Activated naive CD4-positive, alpha-beta T cell treated with anti-CD3 and anti-CD28 coated beads for 36 hours (primary cell): ENCODE measurements at places on chromosomes 7 and 10.

DNA sequence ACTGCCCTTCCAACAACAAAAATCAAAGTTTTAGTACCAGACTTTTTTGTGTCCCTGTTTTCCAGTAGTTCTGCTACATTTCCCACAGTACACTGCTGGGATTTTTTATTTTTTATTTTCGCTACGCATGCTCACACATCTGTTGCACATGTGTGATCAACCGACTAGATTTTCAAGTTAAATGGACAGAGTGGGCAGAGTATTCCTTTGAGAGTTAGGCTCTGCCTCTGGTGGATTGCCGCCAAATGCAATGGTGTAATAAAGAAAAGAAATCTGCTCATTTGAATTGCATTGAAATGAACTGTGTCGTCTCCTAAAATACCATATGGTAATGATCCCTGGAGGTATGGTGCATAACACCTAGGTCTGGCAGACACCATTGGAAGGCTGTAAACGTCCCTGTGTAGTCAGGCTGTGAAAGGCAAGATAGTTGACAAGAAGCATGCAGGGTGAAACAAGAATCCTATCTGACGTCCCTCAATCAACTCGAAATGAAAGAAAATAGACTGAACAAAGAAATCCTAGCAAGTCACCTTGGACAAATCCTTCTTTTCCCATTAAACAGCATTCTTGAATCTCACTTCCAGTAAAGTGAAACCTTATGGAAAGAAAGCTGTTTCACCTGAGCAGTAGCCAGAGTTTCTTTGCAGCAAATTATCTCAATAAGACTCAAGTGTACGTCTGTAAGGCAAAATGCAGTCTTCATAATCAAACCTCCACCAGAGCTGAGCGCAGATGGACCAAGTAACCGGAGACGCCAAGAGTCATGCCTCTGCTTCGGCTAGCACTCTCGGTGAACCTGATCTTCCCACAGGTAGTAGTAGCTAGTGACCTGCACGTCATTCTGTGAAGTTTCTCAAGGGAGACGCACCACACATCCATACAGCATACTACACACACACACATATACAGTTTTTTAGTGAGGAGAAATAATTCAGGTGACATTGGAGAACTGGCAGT, 357.3 kb downstream of the CRPPA start:
- no peak for DNase-seq

DNA sequence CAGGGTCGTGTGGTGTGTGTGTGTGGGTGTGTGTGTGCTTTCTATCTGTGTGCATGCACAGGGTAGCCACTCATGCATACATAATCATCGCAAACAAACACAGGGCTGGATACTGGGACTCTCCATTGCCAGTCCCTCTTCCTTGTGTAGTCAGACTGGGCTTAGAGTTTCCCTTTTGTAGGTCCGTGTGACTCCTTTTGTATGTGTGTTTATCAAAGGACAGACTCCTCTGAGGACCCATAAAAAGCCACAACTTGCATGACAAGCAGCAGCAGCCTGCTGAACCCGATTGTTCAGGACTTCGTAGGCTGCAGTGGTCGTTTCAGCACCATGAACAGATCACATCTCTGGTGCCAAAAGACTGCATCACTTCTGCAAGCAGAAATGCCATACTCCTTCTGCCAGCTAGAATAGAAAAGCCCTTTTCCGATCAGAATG, 895 bp downstream of the VSTM2A start:
- DNase-seq = no peak

GRCh38 chr7:156022483-156023459, 210.5 kb upstream of the SHH start:
- no peak for DNase-seq

DNA sequence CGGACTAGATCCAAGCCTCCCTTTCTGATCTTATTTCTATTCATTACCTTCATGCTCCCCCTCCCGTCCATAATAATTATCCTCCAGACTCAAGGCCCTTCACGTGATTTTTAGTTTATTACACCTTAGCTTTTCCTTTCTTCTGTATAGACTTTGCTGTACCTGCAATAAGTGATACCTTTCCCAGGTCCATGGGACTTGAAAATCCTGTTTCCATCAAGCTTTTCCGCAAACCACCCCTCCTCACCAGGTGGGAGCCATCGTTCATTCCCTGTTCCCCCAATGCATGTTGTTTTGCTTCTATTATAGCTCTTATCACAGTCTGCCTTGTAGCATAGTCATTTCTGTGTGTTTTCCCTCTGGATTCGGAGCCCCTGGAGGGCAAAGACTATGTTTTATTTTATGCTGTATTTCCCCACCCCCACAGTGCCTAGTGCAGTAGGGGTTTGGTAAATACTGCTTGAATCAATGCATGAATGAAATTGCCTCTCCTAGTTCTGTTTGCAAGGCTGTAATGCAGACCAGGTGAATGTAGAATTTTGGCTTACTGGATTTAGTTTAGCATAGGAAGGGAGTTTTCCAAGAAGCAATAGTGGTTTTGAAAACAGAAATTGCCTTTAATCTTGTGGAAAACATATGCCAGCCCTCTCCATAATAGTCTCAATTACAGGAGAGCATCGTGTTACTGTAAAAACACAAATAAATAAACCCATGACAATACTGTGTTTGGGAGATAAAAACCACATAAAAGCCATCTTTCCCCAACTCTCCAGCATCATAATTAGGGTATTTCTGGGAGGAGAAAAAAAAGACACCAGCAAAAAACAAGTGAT, 213.4 kb downstream of the AUTS2 start:
- DNase-seq = no peak

- no peak for DNase-seq
Observed at GRCh38 chr10:28619455-28619854, 57.9 kb upstream of the BAMBI start.

DNA sequence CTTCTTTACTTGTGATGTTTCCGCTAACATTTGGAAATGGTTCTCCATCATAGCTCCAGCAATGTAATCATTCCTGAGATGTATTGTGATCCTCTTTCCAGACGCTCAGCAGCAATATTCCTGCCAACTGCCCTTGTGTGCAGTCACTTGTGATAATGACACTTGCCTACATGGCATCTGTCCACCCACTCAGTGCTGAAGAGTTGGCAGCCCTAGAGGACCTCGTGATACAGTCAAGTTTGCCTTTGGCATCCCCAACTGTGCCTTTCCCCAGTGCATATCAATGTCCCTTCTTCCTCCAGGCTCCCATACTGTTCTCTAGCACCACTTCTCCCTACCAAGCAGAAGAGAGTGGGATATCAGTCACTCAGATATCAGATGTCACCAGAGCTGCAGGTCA, 64.9 kb downstream of the MYOF start:
- no peak for DNase-seq

DNA sequence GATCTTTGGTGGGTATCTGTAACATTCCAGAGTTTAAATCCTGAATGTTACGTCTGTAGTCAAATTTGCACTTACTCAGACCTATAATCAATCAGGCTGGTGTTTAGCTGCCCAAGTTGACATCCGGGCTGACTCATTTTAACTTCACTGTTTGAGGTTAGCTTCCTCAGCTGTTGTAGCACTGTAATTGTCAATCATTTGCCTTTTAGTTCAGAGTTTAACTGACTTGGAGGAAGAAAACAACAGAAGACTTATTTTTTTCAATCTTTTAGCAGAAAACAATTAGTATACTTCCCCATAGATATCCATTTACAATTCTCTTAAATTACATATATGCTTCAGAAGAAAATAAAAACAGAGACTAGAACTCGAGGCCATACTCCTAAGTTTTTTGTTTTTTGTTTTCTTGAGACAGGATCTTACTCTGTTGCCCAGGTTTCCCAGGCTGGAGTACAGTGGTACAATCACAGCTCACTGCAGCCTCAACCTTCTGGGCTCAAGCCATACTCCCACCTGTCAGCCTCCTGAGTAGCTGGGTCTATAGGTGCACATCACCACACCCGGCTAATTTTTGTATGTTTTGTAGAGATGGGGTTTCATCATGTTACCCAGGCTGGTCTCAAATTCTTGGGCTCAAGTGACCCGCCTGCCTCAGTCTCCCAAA, 38.5 kb upstream of the LRRC17 start:
- DNase-seq = peak; percentile 48

DNA sequence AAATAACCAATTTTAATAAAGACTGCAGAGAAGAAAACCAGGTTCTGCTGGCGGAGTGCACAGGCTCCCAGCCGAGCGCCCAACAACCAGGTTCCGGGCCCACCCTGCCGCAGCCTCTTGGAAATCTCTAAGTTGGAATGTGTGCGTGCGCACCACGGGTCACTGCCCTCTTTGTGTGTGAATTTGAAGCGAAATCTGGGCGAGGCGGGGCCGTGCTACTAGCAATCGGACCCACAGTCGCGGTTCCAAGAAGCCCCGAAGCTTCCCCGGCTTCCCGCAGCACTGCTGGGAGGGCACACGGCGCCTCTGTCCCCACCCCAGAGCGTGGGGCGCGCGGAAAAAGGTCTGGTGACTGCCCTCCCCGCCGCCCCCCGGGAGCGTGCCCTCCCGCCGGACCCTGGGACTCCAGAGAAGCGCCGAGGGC, 666 bp upstream of the MAP3K8 start:
- peak; percentile 54 for DNase-seq

DNA sequence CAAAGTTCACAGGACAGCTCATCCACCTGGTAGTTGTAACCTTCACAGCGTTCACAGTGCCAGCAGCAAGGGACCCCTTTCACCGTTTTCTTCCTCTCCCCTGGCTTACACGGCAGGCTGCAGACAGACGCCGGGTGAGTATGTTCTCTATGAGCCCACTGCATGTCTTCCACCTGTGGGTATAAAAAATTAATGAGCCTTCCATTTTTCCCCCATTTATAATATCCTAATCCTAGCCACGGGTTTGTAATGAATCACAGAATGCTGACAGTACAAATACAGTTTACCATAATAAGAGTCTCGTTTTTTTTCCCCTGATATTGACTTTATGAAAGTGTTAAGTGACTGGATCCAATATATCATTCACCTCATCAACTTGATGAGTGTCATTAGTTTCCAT, 719.0 kb downstream of the GRM8 start:
- no peak for DNase-seq

- no peak for DNase-seq
Observed at GRCh38 chr7:156861212-156861611, 31.8 kb downstream of the LMBR1 start.

DNA sequence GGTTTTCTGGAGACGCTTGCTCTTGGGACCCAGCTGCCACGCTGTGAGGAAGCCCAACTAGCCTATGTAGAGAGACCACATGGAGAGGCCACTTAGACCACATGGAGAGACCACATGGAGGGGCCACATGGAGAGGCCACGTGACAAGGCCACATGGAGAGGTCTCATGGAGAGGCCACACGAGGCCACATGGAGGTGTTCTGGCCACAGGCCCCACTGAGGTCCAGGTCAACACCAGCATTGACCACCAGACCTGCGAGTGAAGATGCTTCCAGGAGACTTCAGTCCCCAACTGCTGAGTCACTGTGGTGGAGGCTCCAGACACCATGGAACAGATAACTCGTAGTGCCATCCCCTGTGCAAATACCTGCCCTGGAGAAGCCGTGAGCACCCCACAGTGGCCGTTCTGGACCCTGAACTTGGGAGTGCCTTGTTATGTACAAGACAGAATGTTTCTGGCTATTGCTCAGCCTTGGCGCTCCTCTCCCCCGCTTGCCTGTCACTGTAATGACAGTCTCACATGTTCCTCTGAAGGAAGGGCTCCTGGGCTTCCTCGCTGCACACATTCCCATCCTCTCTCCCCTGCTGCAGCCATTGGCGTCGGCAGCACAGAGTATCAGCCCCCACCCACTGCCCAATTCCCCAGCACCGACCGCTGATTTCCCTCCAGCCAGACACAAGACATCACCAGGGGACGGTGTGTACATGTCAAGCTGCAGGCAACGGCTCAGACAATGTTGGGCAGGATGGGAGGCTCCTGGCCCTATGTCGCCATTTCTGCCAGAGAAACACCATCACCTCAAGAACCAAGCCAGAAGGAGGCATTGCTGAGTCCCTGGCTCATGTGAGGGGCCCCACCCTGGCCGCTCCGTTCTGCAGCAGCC, 49.0 kb upstream of the TNRC18 start:
- peak; percentile 21 for DNase-seq

- DNase-seq = no peak
Observed at GRCh38 chr7:55377162-55377817, 12.2 kb downstream of the LANCL2 start.
